ENCODE measurements at places on chromosomes 12 and 14. TPM values are rescaled to one million over a fixed set of nuclear protein-coding genes. Genes with fewer than 3 reads are reported as not detected.

DDX55 gene
- 6.0 TPM for polyA plus RNA-seq

SLC39A2 gene
- not detected for polyA plus RNA-seq

GUCY2C gene
- 0.03 TPM for polyA plus RNA-seq

VIPAS39 gene
- polyA plus RNA-seq, result 13.5 TPM

CLEC6A gene
- polyA plus RNA-seq, result not detected

PLBD1 gene
- 6.0 TPM for polyA plus RNA-seq

TAS2R7 gene
- polyA plus RNA-seq, result not detected

PGF gene
- 9.7 TPM for polyA plus RNA-seq

RNASE2 gene
- 2.1 TPM for polyA plus RNA-seq

GDF3 gene
- not detected for polyA plus RNA-seq

B3GNT4 gene
- 0.11 TPM for polyA plus RNA-seq

ASB2 gene
- polyA plus RNA-seq, result 289 TPM

SPIC gene
- polyA plus RNA-seq, result not detected

TMEM63C gene
- 4.0 TPM for polyA plus RNA-seq

KCNJ8 gene
- polyA plus RNA-seq, result 89.6 TPM

SVOP gene
- polyA plus RNA-seq, result 0.14 TPM

DNA sequence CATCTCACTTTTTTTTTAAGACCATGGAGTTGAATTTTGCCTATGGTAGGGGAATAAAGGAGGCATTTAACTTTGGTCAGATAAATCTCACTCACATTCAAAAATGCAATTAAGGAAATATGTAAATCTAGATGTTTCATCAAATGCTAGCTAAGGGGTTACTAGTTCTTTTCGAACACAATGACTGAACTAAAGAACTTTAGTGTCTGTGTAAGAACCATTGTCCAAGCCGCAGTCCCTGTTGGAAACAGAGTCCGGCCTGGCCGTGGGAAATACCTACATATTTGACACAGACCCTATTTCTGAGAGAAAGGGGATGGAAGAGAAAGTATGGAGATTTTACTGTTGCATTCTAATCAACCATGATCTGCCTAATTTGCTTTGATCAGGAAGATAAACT is 17.4 kb downstream of the LGR5 start:
- DNase-seq, result no peak

DNA sequence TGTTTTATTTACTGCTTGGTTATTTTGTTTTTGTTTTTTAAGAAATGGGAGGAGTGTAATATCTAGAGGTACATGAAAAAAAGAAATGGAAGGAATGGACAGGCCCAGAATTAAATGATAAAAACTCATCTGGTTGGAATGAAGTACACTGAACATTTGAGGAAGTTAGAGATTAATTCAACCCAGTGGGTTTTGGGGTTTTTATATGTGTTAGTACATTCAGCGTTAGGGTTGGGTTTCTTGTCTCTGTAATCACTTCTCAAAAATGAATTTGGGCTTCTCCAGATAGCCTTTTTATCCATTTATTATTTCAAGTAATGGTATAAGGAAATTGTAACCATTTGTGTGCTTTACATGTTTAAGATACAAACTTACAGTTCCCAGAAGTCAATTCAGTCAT is 19.5 kb upstream of the NUP107 start:
- DNase-seq, result no peak

GRCh38 chr12:89618113-89618862 is 90.3 kb downstream of the ATP2B1 start:
- DNase-seq, result no peak

DNA sequence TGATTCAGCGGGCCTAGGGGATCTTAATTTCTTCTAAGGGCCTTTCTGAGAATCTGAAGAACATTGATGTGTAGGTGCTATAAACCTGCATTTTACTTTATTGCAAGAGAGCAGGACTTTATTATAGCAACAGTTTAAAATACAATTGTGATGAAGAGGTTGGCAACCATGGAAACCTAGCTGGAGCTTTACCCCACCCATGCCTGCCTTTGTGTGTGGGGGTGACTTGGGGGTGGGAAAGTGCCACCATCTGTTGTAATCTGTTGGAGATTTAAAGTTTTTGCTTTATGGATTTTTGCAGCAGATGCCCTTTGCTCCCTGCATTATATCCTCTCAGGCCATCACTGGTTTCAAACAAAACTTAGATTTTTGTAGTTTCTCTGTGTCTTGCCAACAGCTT is 64.6 kb downstream of the ATG14 start:
- no peak for DNase-seq

DNA sequence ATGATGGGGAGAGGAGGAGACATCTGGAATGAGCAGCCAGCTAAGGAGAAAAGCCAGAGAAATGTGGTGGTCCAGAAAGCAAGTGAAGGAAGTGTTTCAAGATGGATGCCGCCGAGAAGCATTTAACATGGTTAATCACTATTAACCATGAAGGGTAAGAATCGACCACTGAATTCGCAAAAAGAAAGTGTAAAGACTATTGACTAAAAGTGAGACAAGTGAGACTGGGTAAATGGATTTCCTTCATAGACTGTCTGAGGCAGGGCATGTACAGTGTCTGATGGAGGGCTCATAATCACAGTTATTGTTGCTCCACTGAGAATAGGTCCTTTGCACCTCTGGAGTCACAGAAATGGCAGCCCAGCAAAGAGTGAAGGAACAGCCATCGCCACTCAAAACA is 25.3 kb upstream of the CLMN start:
- no peak for DNase-seq

DNA sequence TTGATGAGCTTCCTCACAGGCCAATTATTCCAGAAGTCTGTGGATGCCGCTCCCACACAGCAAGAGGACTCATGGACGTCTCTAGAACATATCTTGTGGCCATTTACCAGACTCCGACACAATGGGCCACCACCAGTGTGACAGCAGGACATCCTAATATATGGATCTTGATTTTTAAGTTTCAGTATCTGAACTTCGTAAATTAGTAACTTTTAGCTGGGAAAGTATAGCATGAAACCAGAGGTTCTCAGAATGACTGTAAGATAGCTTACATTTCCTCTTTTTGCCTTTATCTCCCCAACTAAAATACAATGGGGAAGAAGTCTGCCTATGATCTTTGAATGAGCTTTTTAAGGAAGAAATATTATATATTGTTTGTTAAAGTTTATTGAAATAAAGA is 87.0 kb downstream of the DNAI7 start:
- DNase-seq, result no peak

GRCh38 chr14:32450919-32451675 is 122.0 kb downstream of the AKAP6 start:
- DNase-seq, result no peak

- DNase-seq, result peak; percentile 54
Observed at GRCh38 chr12:57604454-57604991, at the start of gene DTX3. DTX3 (plus strand) TSS chr12:57604824; CDS start chr12:57606518, 1,694 bp downstream.

GRCh38 chr14:103125098-103126070 is 2.1 kb downstream of the TNFAIP2 start:
- DNase-seq, result peak; percentile 29

- DNase-seq, result no peak
Observed at GRCh38 chr12:101078536-101079285, 131.3 kb downstream of the SLC5A8 start.

- DNase-seq, result no peak
Observed at GRCh38 chr12:32688786-32689185, 9.7 kb downstream of the DNM1L start.

DNA sequence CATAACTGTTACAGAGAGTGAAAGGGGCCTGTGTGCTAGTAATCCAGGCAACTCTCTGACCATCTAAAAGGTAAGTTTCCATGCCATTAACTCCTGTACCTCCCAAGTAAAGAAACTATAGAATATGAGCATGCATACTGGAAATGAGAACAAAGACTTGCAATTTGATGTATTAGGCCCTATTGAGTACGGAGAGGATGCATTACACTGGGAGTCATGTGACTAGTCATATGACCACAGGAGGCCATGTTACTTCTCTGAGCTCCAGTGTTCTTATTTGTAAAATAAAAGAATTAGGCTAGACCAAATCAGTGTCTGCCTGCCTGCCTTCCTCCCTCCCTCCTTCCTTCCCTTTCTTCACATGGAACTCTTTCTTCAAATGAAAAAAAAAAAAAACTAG is 440.1 kb upstream of the CCDC196 start:
- no peak for DNase-seq

DNA sequence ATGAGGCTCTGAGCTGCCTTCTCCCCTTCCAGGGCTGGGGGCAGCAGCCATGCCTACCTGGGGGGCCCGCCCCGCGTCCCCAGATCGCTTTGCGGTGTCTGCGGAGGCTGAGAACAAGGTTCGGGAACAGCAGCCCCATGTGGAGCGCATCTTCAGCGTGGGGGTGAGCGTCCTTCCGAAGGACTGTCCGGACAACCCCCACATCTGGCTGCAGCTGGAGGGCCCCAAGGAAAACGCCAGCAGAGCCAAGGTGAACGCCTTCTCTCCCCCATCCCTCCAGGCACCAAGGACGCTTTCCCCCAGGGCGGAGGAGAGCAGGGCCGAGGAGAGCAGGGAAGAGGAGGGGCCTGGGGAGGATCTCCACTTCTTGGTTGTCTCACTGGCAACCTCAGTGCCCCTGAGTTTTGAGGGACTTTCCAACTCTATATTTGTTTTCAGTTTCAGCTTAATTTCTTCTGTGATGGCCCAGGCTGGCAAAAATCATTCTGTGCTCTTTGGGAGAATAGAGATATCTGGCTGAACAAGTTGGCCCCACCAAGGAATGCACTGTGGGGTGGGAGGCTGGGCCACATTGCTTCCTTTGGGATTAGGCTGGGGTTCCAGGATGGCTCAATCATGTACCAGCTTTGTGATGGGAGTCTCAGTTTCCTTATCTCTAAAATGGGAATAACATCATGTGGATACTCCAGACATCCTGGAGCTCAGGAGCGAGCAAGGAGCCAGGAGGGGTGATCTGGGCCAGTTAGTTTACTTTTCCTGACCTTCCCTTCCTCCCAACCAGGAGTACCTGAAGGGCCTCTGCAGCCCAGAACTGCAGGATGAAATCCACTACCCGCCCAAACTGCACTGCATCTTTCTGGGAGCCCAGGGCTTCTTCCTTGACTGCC is 1.2 kb downstream of the KHNYN start:
- peak; percentile 71 for DNase-seq

DNA sequence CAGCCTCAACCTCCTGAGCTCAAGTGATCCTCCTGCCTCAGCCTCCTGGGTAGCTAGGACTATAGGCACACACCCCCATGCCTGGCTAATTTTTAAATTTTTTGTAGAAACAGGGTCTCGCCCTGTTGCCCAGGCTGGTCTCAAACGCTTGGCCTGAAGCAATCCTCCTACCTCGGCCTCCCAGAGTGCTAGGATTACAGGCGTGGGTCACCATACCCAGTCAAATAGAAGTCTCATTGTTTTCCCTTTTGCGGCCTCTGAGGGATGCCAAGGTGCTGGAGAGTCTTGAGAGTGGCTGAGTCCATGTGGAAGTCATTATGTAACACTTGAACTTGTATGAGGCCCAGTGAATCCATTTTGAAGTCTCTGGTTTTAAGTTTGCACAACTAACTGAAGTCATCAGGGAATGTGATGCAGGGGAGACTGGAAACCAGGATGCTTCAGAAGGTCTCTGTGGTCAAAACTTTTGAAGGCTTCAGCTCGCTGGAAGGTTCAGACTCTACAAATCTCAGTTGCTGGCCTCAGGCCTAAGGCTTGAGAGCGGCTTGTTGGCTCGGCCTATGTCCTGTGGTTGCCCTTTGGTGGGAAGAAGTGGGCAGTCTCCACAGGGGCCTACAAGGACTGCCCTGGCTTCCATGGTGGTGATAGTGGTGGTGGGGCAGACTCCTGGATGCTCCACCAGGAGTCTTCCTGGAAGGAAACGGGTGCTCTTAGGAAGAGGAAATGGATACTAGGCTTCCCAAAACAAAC is 29.2 kb downstream of the GALNT16 start:
- DNase-seq, result no peak

GRCh38 chr12:29088611-29089219 is 60.4 kb upstream of the FAR2 start:
- no peak for DNase-seq

- DNase-seq, result no peak
Observed at GRCh38 chr12:114834621-114835020, 150.6 kb upstream of the TBX3 start.

GRCh38 chr12:3091382-3092241 is 14.4 kb downstream of the TSPAN9 start:
- no peak for DNase-seq

DNA sequence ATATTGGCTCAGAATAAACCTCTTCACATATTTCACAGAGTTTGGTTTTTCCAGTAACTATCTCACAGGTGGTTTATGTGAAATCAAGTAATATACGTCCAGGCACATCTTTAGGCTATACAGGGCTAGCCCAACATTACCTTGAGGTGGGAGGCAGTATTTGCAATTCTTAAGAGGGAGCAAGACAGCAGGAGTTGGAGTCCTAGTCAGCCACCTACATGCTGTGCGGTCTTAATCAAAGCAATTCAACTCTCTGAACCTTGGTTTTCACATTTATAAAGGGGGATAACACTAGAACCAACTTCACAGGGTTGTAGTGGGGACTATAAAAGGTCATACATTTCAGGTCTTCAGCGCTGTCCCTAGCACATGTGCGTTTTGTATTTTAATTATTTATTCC is 73.5 kb upstream of the FICD start:
- no peak for DNase-seq

DNA sequence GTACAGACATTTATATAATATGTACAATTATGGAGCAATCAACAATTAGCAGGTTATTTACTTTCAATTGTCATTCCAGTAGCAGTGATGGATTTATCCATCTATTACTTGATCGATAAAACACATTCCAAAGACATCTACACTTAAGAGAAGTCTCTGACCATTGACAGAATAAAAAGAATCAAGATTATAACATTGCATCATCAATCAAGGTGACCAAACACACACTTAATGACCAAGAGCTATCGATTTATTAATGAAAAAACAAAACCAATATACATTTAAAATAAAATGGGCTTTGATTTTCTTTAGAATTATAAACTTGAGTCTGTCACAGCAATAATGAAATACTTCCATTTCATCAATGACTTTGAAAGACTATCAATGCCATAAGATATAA is 170.2 kb upstream of the CDKN3 start:
- DNase-seq, result no peak

Data from heart left ventricle (tissue), 16 donors.